Naive thymus-derived CD4-positive, alpha-beta T cell (primary cell): ENCODE measurements at places on chromosomes 6 and 20.

GRCh38 chr6:5314191-5314865 is 53.0 kb downstream of the FARS2 start:
- DNase-seq, result no peak

DNA sequence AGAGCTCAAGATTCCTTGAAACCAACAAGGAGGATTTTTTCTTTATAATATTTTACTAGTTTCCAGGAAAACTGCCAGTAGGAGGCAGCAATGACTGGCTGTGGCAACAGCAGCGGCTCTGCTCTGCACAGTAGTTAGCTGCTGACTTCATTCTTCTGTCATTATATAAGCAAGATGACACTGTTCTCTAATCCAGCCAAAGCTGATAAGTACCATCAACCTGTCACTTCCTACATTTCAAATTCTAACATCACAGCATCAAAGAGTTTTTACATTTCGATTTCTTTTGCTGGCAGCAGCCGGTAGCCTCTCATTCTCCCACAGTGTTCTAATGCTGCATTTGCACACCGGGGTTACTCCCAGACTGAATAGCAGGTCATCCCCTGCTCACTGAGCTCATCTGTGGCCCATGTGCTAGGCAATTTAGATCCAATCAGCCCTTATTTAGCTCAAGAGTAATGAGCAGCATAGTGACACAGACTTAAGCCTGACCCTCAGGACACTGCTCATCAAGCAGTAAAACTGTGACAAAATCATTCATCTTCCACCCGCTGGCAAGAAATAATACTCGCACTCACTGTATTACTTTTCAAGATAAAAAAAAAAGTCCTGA is 67.8 kb downstream of the MMS22L start:
- DNase-seq, result no peak

DNA sequence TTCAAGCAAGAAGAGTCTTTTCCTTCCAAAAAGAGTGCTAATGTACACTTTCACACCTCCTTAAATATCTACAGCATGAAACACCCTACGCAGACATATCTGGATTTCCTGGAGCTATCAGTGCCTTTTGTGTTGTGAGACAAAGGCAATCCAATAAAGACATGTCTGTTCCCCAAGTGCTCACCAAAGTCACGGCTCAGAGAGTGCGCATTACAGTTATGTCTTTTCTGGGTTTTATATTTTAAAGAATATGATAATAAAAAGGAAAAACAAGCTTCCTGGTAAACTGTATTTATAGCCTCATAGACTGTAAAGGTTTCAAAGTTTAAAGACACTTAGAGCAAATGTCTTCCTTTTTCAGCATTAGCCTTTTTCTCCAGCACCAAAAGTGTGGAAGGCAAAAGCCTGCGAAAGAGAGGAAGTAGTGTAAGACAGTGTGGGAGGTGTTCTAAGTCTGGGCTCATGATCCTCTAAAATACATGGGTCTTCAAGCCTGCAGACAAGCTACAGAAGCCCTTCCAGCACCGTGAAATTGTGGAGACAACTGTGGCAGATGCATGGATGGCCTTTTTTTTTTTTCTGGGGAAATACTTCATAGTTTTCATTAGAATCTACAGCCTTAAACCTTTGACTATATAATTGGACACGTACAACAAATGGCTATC is 135.0 kb upstream of the SLC35B3 start:
- DNase-seq, result no peak

- DNase-seq, result no peak
Observed at GRCh38 chr6:33813990-33814985, 10.5 kb upstream of the MLN start.

GRCh38 chr6:156781861-156782631 is 4.9 kb downstream of the ARID1B start:
- DNase-seq, result no peak

DNA sequence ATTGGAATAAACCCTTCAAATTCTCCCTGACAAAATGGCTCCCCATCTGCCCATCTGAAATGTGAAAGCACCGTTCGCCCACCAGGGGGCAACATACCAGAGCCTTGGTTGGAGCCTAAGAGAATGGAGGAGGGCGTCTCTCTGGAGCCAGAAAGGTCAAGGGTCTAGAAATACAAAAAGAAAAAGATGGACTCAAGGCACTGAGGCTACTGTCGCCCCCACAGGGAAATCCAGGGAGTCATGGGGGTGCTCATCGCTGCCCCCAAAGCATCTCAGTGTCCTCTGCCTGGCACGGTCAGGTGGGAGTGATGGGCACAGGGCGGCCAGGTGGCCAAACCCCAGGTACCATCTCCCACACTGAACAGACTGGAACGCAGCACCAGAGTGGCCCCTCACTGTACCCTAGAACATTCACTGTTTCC is 136.3 kb downstream of the ZMYND8 start:
- DNase-seq, result peak; percentile 41

- no peak for DNase-seq
Observed at GRCh38 chr6:132153221-132153898, 202.2 kb upstream of the CCN2 start.

GRCh38 chr6:39577446-39578165 is 147.6 kb downstream of the KIF6 start:
- DNase-seq, result no peak

DNA sequence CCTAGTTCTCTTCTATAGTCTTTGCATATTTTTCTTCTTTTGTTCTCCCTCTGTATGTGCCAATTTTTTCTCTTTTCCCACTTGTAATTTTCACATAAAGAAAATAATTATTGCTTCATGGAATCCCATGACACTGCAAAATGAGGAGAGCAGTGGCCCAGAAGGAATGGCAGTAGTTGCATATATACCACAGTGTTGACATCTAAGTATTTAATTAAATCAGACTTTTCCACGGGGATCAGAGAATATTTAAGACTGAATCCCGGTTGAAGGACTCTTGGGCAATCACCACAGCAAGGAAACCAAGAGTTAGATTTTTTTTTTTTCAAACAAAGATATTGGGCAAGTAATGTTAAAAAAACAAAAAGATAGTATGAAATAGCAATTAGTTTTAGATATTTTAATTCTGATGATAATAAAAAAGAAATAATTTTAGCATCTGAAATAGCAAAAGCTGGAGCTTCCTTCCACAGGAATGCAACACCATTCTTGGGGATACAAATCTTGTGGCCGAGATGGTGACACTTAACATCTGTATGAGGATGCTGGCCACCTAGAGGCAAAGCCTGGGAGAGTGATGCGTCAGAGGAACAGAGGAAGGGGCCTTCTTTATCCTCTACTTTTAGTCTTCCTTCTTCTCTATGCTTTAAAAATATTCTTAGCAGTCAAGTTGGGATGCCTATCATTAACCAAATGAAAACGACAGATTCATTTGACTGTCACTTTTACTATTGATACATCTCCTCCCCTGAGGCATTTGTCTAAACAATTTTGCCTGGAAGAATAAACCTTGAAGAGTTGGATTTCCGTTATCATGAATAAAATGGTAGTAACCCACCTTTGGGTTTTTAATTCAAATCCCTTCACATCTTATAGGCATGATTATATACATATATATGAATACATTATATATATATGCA is 356.2 kb downstream of the GJA1 start:
- DNase-seq, result no peak

GRCh38 chr6:169156108-169156792 is 97.4 kb downstream of the THBS2 start:
- DNase-seq, result no peak

- DNase-seq, result no peak
Observed at GRCh38 chr6:6609450-6609849, 20.9 kb downstream of the LY86 start.

GRCh38 chr6:25958700-25959162 is 3.9 kb upstream of the TRIM38 start:
- DNase-seq, result no peak

DNA sequence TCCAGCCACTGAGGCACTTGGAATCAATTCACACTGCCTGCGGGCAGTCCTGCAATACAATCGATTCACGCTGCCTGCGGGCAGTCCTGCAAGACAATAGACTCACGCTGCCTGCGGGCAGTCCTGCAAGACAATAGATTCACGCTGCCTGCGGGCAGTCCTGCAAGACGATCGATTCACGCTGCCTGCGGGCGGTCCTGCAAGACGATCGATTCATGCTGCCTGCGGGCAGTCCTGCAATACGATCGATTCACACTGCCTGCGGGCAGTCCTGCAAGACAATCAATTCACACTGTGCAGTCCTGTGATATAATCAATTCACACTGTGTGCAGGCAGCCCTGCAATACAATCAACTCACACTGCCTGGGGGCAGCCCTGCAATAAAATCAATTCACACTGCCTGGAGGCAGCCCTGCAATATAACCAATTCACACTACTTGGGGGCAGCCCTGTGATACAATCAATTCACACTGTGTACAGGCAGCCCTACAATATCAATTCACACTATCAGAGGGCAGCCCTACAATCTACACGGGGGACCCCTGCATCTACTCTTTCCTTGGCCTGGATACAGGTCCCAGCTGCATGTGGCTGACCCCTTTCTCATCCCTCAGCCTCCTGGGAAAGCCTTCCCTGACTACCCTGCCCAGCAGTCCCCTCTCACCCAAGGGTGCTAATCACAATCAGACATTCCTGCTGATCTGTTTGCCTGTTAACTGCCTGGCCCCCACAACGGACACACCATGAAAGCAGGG is 10.4 kb downstream of the TAF4 start:
- no peak for DNase-seq

DNA sequence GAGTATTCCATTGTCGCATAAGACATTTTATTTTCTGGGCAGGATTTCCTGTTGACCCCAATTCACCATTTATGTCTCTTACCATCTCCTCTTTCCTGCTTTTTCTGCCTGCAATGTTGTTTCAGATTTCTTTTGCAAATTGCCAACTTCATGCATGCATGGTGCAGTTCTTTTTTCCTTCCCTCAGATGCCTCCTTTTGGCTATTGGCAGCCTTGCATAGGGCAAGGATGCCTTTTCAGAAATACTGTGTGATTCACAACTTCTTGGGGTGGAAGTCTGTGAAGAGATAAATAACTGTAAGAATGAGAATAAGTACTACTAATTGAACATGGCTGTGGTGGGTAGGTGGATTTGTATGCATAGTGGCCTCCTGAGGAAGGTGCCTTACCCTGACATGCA is 116.7 kb downstream of the SOX4 start:
- no peak for DNase-seq

DNA sequence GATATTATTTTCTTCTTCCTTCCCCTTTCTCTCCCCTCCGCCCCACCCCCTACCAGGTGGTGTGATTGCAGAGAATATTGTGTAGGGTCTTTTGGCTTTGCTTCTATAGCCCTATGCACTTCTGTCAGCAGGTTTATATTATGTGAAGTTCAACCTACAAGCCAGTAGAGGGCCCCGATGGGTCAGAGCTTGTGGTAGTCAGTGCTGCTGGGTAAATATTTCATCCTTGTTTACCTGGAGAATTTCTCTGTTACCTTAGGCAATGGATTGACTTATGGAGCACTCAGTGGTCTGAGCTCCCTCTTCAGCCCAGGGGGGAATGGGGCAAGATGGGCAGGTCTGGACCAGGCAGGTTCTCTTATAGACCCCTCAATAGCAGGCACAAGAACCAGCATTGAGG is 720.9 kb downstream of the GRIK2 start:
- no peak for DNase-seq

GRCh38 chr6:170290296-170291128 is at the start of gene DLL1:
TSS of gene DLL1 (minus strand) at chr6:170291078. CDS start at chr6:170290139, 939 bp downstream.
- no peak for DNase-seq

DNA sequence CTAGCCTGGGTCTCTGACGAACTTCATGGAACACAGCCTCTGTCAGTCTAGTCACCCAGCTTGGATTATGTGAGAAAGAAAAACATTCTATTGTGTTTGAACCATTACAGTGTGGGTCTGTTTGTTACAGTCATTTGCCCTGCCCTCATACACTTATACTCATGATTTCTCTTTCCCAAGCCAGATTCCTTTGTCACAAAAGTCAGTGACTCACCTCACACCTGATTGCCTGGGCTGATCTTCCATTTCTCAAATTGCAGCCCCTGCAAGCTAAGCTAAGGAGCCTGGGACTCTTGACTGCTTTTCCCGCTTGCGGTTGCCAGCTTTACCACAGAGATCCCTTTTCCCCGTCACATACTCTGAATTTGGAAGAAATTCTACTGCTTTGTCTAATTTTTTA is 395.9 kb downstream of the SAMD5 start:
- DNase-seq, result no peak

DNA sequence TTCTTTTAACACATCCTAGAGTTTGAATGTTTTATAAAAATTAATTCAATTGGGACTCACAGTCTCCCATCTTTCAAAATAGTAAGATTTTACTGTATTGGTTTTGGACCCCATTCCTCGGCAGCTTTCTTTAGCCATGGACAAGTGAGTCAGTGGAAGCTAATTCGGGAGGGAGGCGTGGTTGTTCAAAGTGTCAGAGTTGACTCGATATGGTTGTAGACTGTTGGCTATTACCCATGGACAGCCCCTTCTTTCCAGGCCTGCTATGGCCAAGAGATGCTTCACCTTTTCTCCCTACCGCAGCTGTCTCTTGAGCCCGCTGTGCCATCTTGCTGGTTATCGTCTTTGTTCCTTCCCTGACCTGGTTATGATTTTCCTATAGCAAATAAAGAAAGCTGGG is 243.0 kb downstream of the CD83 start:
- no peak for DNase-seq

- DNase-seq, result no peak
Observed at GRCh38 chr20:53944796-53945195, 125.6 kb downstream of the BCAS1 start.

GRCh38 chr6:42359021-42359420 is 92.7 kb downstream of the TRERF1 start:
- DNase-seq, result no peak

- no peak for DNase-seq
Observed at GRCh38 chr6:38632490-38632889, 7.2 kb downstream of the BTBD9 start.

DNA sequence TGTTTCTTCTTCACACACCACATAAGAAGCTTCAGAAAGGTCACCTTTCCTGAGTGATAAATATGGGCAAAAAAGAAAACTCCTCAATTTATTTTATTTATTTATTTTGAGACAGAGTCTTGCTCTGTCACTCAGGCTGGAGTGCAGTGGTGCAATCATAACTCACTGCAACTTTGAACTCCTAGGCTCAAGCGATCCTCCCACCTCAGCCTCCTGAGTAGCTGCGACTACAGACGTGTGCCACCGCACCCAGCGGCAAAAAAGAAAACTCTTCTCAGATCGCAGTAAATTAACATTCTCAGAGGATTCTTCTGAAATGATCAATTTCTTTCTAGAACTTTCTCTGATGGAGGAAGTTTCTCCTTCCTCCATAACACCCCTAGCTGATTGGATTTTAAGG is 111.2 kb downstream of the TRERF1 start:
- no peak for DNase-seq

DNA sequence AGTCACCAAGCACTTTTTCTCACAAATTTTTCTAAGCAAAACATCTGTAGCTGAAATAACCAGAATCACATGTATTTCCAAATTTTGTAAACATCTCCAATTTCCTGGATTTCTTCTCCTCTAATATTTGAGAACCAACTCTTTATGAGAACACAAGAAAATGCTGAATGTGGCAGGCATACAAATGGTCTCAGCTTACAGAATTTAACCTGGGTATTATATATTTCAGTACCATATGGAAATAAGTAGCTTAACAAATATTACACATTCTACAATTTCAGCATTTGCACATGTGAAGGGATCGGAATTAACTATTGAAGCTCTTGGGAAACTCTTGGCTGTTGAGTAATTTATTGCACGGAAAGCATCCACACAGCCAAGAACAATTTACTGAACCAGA is 92.5 kb downstream of the TBXT start:
- DNase-seq, result no peak

- DNase-seq, result no peak
Observed at GRCh38 chr6:116631379-116631990, 15.2 kb downstream of the RSPH4A start.
